ENCODE measurements at places on chromosomes 2 and 18. TPM values are rescaled to one million over a fixed set of nuclear protein-coding genes. Genes with fewer than 3 reads are reported as not detected.
A peak's percentile ranks its signal among the peaks of the same experiment; 100 is the strongest.

The DOK6 gene
- not detected for total RNA-seq

The CYRIA gene
- total RNA-seq, result 3.9 TPM

- H3K36me3 ChIP-seq, result no peaks in the 10 kb centered on the region
- no peaks in the 10 kb centered on the region for H3K27me3 ChIP-seq
- peak; percentile 37 for DNase-seq
- no peak overlapping the region for H3K27ac ChIP-seq
- no peak overlapping the region for H3K4me3 ChIP-seq
Observed at GRCh38 chr2:75053484-75054112, 95.2 kb downstream of the POLE4 start.

DNA sequence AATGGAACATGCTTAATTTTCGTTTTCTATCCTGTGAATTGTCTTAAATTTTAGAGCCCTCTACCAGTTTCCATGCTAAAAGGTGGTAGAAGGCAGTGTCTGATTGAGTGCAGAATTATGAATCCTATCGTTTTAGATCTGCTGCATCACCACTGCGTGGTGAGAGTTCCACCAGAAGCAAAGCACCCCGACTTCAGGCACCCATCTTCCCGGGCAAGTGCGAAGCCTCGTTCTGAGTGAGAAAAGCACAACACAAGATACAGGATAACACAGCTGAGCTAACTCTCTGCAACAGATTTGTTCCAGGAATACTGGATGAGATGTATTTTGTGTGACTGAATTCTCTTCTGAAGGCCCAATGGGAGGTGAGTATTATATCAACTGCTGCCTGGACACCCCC, 471.5 kb downstream of the EIPR1 start:
- no peak overlapping the region for H3K27ac ChIP-seq
- H3K36me3 ChIP-seq, result no peaks in the 10 kb centered on the region
- H3K27me3 ChIP-seq, result peaks cover 90% of the 10 kb centered on the region
- H3K4me1 ChIP-seq, result no peaks in the 10 kb centered on the region
- no peak for DNase-seq

The CCDC178 gene
- total RNA-seq, result not detected

- no peaks in the 10 kb centered on the region for H3K4me1 ChIP-seq
- H3K4me3 ChIP-seq, result no peak overlapping the region
- no peaks in the 10 kb centered on the region for H3K27me3 ChIP-seq
Observed at GRCh38 chr2:132740081-132740720, 70.2 kb upstream of the LYPD1 start.

- H3K27me3 ChIP-seq, result no peaks in the 10 kb centered on the region
- no peak overlapping the region for H3K27ac ChIP-seq
- no peak for DNase-seq
- H3K4me3 ChIP-seq, result no peak overlapping the region
- no peaks in the 10 kb centered on the region for H3K4me1 ChIP-seq
- peaks cover 22% of the 10 kb centered on the region for H3K36me3 ChIP-seq
Observed at GRCh38 chr2:238039985-238040384, 20.8 kb upstream of the SCLY start.

DNA sequence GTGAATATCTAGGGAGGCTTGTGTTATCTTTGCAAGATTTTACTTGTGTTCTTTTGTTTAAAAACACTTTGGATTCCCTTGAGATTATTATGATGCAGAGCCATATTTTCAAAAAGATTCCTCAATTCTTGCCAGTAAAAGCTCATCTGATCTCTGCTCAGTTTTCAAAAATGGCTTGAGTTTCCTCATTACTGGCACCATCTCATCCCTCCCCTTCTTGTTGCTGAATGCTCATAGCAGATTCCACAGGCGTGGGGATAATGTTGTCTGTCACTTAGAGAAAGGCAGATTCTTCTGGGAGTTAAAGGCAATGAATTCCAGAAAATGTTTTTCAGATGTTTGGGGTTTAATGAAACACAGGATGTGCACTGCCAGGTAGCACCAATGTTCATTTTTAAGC, 170.4 kb upstream of the TANK start:
- no peaks in the 10 kb centered on the region for H3K27me3 ChIP-seq
- no peak overlapping the region for H3K27ac ChIP-seq
- H3K4me3 ChIP-seq, result no peak overlapping the region
- no peaks in the 10 kb centered on the region for H3K36me3 ChIP-seq
- no peak for DNase-seq

- H3K36me3 ChIP-seq, result no peaks in the 10 kb centered on the region
- no peak overlapping the region for H3K4me3 ChIP-seq
- H3K27ac ChIP-seq, result no peak overlapping the region
- no peaks in the 10 kb centered on the region for H3K27me3 ChIP-seq
Observed at GRCh38 chr2:145592361-145592760, 1072.4 kb upstream of the ZEB2 start.

The COL4A4 gene
- total RNA-seq, result 6.0 TPM

The IGFBP2 gene
- 133 TPM for total RNA-seq

DNA sequence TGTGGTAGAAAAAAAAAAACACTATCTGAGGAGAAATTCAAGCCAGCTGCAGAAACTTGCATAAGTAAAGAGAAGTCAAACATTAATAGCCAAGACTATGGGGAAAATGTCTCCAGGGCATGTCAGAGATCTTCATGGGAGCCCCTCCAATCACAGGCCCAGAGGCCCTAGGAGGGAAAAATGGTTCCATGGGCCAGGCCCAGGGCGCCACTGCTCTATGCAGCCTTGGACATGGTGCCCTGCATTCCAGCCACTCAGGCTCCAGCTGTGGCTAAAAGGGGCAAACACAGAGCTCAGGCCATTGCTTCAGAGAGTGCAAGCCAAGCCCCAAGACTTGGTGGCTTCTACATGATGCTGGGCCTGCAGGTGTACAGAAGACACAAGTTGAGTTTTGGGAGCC, 354.7 kb downstream of the NBAS start:
- no peak for DNase-seq
- no peak overlapping the region for H3K4me3 ChIP-seq
- H3K27me3 ChIP-seq, result no peaks in the 10 kb centered on the region
- H3K36me3 ChIP-seq, result no peaks in the 10 kb centered on the region
- no peak overlapping the region for H3K27ac ChIP-seq
- H3K4me1 ChIP-seq, result no peaks in the 10 kb centered on the region

DNA sequence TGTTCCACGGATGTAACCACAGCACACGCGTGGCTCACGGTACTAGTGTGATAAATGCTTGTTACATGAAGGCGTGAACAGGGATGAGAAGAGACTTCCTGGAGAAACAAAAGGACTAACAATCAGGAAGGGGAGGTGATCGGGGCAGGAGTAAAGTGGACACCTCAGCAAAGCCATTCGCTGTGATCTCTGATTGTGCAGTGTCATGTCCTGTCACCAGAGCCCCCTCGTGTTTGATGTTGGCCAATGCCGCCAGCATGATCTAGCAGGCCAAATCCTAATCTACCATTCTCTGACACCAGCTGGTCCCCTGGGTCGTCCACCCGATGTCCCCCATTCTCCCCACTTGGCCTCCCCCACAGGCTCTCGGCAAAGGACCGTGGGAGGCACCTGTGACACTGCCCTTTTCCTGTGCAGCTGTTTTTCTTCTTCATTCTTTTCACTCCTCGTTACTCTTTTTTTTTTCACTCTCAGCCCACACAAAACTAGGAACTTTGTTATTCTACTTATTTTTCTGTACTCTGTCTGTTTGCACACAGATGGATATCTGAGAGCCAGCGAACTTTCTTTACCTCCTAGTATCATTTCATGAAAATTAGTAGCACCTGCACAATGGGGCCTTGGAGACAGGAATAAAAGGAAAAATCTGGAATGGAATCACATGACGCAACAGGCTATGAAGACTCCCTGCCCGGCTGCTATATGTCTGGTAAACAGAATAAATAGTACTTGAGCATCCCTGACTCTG, 146.8 kb downstream of the TGIF1 start:
- no peaks in the 10 kb centered on the region for H3K36me3 ChIP-seq
- H3K4me3 ChIP-seq, result peak overlapping the region; percentile 69
- DNase-seq, result peak; percentile 79
- H3K27ac ChIP-seq, result peak overlapping the region; percentile 100
- H3K4me1 ChIP-seq, result peaks cover 68% of the 10 kb centered on the region
- H3K27me3 ChIP-seq, result no peaks in the 10 kb centered on the region

- no peak for DNase-seq
- H3K4me3 ChIP-seq, result no peak overlapping the region
- H3K4me1 ChIP-seq, result no peaks in the 10 kb centered on the region
- no peak overlapping the region for H3K27ac ChIP-seq
Observed at GRCh38 chr2:210667711-210668110, 111.3 kb downstream of the CPS1 start.

GRCh38 chr2:85106489-85107180, 26.6 kb upstream of the TCF7L1 start:
- peak; percentile 33 for DNase-seq
- H3K27me3 ChIP-seq, result no peaks in the 10 kb centered on the region
- no peaks in the 10 kb centered on the region for H3K4me1 ChIP-seq
- H3K36me3 ChIP-seq, result no peaks in the 10 kb centered on the region

DNA sequence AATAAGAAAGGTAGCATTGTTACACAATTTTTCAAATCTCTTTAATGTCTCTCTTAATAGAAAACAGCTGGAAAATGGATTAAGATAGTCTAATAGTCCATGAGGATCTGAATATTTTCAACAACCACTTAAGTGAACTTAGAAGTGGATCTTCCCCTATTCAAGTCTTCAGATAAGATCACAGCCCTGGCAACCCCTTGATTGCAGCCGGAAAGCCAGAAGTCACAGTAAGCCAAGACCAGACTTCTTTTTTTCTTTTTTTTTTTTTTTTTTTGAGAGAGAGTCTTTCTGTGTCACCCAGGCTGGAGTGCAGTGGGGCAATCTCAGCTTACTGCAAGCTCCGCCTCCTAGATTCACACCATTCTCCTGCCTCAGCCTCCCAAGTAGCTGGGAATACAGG, 18.6 kb upstream of the ZC3H15 start:
- no peaks in the 10 kb centered on the region for H3K27me3 ChIP-seq
- H3K4me3 ChIP-seq, result no peak overlapping the region
- H3K4me1 ChIP-seq, result no peaks in the 10 kb centered on the region
- DNase-seq, result no peak
- H3K36me3 ChIP-seq, result no peaks in the 10 kb centered on the region
